ENCODE measurements at places on chromosomes 1 and 21.
A peak's percentile ranks its signal among the peaks of the same experiment; 100 is the strongest.

- DNase-seq = no peak
Observed at GRCh38 chr1:117658676-117659075, 52.8 kb downstream of the TENT5C start.

DNA sequence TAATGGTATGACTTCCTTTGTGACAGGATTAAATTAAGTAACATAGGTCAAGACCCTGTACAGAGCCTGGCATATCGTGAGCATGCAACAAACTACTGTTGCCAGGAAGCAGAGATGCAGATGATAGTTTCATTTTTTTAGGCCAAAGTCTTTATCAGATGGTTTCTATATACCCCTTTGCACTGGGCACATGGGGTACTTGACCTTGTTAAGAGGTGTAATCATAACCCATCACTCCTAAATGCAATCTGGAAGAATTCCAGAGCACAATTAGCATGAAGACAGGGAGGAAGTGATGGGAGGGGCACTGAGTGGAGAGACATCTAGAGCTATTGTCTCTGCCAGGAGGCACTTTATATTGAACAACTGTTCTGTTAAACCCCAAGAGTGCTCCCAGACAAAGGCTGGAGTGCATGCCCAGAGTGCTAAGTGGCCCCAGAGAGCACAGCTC, 22.1 kb downstream of the ZBTB17 start:
- no peak for DNase-seq

GRCh38 chr1:235019471-235019870, 109.2 kb downstream of the TOMM20 start:
- DNase-seq = no peak

GRCh38 chr1:11761285-11761684, 708 bp upstream of the C1orf167 start:
- DNase-seq = no peak

DNA sequence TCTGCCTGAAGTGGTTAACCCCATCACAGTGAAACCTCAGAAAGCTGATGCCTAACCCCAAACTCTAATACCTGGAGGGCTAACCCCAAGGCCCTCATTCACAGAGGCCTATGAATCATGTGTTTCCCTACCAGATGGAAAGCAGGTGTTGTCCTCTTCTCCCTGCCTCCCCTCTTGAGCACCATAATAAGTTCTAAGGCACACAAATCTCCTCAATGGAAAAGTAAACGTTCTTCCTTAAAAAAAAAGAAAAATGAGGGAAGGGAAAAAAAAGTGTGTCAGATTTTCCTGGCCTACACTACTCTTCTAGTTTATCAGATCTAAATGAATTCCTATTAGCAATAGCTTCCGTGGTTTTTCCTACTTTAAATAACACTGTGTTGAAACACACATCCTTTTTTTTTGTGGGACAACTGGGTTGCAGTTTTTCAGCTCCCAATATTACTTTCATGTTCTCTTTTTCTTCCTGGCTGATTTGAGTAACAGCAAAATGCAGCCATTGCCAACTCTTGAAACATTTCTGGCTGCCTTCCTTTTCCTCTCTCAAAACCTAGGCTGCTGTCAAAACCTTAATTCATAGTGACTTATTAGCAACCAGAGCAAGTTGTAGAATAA, 43.2 kb downstream of the SLC44A3 start:
- no peak for DNase-seq

GRCh38 chr1:41476807-41477361, 7.6 kb downstream of the EDN2 start:
- no peak for DNase-seq

- DNase-seq = peak; percentile 17
Observed at GRCh38 chr1:12040457-12041051, 21.3 kb downstream of the MIIP start.

All from neuronal stem cell (in vitro differentiated cells).